Ecto neural progenitor cell (in vitro differentiated cells): ENCODE measurements at places on chromosomes 7 and 10.

DNA sequence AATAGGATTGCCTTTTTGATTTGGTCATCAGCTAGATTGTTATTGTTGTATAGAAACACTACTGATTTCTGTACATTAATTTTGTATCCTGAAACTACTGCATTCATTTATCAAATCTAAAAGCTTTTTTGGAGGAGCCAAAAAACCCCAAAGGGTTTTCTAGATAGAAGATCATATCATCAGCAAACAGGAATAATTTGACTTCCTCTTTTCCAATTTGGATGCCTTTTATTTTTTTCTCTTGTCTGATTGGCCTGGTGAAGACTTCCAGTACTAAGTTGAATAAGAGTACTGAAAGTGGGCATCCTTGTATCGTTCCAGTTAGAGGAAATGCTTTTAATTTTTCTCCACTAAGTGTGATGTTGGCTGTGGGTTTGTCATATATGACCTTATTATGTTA, 10.6 kb upstream of the ENTPD7 start:
- DNase-seq, result no peak

- DNase-seq, result no peak
Observed at GRCh38 chr10:17412323-17412722, 42.1 kb downstream of the ST8SIA6 start.

- DNase-seq, result no peak
Observed at GRCh38 chr7:15086131-15086611, 183.6 kb upstream of the DGKB start.

GRCh38 chr10:19828278-19829049, 12.2 kb downstream of the PLXDC2 start:
- DNase-seq, result no peak

DNA sequence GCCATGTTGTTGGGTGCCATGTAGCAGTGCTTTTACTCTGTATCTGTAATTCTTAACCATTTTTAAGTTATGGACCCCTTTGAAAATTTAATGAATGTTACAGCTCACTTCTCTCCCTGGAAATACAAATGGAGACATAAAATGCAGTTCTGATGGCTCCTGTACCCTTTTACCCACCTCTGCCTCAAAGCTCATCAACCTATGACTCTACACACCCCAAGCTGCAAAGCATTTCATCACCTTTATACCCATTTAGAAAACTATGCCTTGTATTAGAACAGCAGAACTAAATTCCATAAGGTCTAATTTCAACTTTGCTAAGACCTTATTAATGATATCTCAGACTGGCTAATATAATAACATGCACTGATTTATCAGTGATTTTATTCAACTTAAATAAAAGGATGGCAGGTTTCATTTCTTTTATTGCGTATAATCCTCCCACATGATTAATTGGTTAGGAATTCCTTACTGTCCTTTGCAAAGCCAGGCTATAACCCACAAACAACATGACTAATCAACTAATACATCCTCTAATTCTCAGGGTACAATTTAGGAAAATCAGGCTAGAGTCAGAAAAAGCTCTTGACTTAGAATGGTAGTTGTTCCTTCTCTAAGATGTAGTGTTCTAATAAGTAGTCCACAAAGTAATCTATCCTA, 68.1 kb downstream of the CPEB3 start:
- DNase-seq, result no peak

- DNase-seq, result no peak
Observed at GRCh38 chr10:5443429-5443828, 31.1 kb downstream of the NET1 start.

DNA sequence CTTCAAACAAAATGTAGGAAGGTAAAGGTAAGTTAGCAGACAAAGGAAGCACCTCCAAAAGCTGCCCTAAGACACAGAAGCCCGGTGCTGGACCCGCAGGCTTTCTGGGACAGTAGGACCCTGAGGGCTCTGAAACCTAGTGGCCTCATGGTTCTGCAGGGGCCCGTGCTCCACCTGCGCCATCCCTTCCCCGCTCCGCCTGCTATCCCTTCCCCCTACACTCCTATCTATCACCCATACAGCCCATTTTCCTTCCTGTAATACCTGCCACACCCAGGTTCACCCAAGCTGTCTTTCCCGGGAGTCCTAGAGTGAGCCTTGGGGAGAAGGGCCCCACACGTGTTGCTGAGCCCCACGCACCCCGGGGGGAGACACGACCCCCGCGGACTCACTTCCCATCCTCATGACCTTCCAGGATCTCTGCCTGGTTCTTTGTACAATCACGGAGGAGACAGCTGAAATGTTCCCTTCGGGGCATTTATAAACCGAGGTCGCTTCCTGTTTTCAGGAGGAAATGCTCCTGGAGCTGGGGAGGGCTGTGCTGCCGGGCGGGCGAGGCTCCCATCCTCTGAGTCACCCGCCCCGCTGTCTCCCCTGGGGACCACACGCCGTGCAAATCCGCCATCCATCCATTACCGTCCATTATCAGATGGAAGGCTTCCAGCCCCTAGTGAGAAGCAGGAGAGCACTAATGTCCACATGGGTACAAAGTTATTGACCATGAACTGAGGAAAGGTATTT, 251.7 kb upstream of the PITRM1 start:
- no peak for DNase-seq

DNA sequence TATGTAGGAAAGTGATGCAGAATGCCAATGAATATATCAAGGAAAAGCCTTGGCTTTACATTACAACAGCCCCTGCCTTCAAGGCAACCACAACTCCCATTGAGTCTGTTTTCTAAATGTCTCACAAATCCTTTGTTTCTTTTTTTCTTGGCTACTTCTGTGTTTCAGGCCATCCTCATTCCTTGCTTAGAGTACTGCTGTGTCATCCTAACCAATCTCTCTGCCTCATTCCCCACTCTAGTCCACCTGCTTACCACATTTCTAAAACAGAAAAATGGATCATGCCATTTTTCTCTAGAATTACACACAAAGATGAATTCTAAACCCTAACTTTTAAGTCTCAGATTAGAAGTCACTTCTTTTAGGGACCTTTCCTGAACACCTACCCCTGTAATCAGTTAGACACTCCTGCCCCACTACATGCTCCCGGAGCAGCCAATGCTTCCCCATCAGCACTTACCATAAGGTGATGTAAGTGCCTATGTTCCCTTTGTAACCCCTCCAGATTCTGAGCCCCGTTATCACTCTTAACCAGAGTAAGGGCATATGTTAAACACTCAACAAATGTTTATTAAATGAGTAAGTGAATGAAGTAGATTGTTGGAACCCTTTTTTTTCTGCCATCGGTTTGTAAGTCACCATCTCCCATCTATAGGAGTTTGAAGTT, 2.8 kb downstream of the BORCS7 start:
- no peak for DNase-seq

DNA sequence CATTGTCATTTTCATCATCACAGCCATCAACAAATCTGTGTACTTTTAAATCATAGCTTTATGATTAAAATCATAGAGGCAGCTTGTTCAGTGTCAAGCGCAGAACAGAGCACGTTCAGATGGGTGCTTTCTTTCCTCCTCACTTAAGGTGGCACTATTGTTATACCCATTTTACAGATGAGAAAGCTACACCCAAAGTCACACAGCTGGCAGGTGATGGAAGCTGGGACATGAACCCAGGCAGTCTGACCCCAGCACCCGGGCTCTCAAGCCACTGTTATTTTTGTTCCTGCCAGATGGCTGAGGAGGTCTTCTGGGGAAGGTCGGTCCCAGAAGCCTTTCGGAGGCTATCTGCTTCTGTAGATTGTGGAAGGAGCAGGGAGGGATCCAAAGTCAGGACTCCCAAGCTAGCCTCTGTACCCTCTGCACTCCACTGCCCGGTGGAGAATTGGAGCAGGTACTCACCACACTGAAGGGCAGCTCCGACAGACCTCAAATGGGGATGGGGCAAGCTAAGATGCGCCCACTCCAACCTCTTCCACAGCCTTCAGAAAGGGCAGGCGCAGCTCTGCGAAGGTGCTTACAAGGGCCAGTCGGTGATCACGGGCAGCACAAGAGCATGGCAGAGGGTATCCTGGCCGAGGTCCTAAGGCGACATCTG, 610 bp downstream of the AVPI1 start:
- no peak for DNase-seq

GRCh38 chr7:150857276-150858055, 5.1 kb downstream of the AOC1 start:
- DNase-seq, result peak; percentile 31

DNA sequence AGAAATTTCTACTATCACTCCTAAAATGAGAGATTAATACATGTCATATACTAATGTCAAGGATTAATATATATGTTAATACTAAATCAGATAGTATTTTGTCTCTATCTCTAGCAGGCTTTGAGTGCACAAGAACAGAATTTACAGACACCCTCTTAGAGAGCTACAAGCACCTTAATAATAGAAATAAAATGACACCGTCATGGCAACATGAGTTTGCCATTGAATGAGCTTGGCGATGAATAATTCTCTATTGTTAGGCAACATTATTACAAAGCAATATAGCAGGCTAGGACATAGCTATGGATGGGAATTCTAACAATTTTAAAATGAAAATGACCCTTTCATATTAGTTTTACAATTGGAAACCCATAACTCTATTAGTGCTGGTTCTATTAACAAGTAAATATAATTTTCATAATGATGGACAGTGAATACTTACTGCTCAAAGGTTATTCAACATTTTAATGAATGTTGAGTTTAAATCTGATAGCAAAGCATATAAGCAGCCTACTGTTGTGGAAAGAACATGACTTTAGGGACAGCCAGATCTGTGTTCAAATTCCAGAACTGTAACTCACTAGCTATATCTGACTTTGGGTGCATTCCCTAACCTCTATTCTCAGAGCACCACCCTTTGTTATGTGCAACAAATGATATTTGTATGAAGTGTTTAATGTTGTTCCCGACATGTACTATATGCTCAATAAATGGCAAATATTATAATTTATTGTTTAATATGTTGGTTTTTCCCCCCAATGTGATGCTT, 184.5 kb upstream of the DKK1 start:
- DNase-seq, result no peak

- no peak for DNase-seq
Observed at GRCh38 chr10:78203915-78204818, 170.5 kb downstream of the RPS24 start.

- DNase-seq, result no peak
Observed at GRCh38 chr10:8325024-8325980, 270.8 kb downstream of the GATA3 start.

DNA sequence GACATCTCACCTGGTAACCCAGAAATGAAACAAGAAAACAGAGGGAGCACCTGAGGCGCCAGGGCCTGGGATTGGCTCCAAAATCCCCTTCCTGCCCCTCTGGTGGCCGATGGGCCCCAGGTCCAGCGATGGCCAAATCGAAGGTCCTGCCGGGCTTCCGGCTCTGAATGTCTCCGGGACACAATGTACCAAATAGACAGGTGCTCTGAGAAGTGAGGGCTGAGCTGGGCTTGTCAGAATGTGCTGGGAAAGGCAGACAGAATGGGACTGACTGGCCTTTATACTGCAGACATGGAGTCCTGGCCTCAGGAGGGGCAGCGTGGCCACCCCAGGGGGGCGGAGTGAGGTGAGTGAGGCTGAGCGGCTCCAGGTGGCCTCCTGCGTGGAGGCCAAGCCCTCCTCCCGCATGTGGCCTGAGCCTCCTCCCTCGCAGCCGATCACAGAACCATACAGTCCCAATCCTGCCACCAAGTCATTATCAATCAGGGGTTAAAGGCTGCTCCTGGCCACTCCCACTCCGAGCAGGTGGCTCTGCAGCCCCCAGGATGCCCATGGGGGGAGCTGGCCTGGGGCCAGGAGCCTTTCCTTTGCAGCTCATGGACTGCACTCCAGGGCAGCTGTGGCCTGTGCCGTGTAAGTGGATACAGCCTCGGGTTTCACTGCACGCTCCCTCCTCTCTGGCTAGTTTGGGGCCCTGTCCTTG, 185.5 kb downstream of the ADARB2 start:
- DNase-seq, result no peak

- DNase-seq, result no peak
Observed at GRCh38 chr7:29987811-29988317, 1.7 kb downstream of the SCRN1 start.

DNA sequence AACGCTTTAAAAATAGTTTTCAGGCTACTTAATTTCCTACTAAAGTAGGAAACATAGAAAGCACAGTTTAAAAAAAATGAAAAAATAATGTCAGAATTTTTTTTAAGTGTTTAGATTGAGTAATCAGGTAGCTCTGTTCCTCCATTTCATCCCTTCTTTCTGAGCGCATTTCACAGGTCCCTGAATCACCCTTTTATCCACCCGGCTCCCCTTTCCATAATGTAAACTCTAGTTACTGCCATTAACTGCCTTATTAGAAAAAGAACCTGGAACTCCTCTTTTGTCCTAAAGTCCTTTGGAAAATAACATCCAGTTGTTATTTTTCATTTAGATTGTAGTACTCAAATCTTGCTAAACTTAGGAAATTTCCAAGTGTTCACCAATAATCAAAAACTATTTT, 5.8 kb downstream of the KCND2 start:
- DNase-seq, result no peak

DNA sequence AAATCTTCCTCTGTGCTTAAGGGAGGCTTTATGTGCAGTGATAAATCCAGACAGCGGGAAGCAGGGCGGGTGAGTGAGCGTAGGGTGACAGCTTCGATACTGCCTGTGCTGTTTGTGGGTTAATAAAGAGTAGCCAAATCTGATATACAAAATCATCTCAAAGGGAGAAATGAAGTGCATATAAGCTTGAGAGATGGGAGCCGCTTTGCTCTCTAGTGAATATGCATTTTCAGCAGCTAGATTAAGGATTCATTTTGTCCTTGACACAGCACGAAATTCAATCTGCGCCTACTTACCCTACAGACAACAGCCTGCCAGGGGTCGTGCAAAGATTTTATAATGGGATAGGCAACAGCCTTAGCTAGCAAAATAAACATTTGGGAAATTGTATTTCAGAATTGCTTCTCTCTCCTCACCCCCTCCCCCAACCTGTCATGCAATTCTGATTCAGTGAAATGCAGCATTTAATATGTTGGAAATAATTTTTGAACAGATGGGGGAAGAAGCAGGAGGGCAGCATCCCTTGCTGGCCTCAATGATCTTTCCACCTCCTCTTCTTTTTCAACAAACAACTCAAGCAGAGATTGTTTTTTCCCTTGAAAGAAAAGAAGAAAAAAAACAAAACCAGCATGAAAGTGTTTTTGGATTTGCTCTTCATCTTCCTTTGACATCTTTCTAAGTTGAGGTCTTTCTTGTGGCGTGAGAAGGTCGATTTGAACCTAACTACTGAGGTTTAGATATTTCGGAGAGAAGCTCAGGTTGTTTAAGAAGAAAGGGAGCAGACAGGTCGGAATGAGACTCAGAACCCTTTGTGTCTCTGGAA, 117.9 kb downstream of the AOAH start:
- DNase-seq, result no peak

GRCh38 chr10:51106311-51106945, 32.1 kb downstream of the PRKG1 start:
- DNase-seq, result no peak
